Hepatocyte (in vitro differentiated cells): ENCODE measurements at places on chromosomes 5 and 9. TPM values are rescaled to one million over a fixed set of nuclear protein-coding genes. Genes with fewer than 3 reads are reported as not detected.

DNA sequence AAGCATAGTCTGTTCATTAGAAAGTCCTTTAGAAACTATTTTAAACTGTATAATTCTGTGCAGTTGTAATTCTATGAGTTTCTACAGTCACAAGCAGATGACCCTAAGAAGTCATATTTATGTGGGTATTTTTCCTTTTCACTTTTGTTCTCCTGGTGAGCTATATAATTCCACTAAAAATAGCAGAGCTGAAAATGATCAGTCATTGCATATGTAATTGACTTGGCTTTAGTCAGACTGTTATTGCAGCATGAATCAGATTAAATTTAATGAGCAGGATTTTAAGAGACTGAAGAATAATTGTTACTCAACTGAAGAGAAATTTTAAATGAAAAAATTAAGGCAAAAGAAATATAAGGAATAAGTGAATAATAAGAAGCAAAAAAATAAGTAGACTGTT, 108.5 kb downstream of the MTREX start:
- DNase-seq: no peak

DNA sequence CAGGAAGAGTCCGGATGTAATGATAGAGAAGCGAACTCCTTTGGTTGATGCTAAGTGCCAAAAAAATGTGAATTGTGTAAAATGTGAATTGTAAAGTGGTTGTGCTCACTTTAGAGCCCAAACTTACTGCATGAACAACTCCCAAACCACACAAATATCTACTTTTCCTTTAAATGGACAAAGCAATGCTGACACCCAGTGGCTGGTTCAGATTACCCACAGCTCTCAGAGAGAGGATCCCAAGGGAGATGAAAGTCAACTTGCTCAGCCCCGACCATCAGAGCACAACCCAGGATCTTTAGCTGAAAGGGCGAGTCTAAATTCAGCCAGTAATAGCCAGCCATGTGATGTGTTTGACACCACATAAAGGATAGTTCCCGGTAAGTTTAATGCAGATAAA, 133.7 kb downstream of the NMUR2 start:
- peak; percentile 51 for DNase-seq

GRCh38 chr9:84822589-84823233, 153.2 kb downstream of the NTRK2 start:
- DNase-seq: no peak

DNA sequence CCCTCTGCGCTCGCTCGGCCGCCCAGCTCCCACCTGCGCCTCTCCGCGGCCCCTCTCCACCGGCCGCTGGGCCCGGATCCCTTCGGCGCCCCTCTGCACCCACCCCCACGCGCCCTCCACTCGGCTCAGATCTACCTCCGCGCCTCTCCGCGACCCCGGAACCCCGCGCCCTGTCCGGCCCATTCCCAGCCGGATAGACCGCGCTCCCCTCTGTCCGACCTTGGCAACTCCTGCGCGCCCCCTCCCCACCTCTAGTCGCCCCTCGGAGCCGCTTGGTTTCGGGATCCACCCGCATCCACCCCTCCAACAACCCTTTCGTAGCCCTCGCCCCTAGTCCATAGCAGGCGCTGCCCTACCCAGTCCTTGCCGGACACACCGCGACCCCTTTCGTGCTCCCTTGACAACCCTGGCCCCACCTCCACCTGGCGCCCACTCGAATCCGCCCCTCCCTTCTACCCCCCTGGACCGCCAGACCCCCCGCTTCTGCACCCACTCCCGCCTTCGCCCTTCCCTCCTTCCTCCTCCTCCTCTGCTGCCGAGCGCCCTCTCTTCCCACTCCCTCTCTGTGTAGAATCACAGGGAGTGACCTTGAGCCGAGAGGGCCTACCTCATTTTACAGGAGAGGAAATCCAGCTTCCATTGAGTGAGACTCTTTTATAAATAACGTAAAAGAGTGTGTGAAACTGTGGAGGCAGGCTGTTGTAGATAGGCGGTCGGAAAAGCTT, 525 bp upstream of the AK3 start:
- peak; percentile 51 for DNase-seq

- no peak for DNase-seq
Observed at GRCh38 chr9:125995006-125995405, 247.8 kb downstream of the PBX3 start.

DNA sequence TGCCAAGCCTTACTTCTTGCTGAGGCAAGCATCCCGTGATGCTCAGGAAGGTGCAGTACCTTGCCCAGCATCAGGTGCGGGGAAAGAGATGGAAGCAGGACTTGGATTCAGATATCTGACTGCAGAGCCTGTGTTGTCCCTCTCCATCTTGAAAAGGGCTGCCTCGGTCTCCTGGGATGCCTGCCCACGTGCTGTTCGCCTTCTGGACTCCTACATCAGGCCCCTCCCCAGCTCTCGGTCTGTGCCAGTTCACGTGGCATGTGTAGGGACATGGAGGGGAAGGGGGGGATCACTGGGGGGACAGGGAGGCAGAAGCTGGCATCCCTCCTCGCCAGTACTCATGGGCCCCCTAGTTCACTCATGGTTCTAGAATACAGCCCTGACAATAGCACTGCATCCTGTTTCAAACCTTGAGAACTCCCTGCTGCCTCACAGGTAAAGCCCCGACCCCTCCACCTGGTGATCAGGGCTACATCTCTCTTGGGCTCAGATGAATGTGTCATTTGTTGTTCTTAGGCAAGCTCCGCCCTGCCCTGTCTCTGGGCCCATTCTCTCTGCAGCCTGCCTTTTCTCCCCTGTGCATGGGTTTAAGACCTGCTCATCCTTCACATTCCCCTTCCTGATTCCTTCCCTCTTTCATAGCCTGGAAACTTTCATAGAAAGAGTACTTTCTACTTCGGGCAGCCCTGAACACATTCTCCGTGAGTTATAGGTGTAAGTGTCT, 38.9 kb upstream of the SLC25A51 start:
- DNase-seq: no peak

- no peak for DNase-seq
Observed at GRCh38 chr5:107469485-107470294, 201.0 kb downstream of the EFNA5 start.

DNA sequence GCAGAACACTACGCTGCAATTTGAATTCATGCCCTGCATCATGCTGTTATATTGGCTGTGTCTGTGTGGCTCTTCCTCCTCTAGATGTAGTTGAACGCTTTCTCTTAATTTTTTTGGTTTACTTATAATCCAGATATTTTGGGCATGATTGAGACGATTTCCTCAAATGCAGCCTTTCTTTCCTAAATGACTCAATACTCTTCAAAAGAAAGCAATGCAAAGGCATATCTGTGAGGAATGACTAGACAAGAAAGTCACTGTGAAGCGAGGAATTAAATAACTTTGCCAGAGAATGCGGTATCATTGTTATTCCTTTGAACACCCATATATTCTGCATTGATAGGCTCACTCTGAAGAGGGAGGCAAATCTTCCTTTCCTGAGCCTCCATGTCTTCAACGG, 152.8 kb downstream of the YIPF5 start:
- DNase-seq: no peak

GRCh38 chr5:130171699-130172098, 267.4 kb downstream of the CHSY3 start:
- DNase-seq: no peak

DNA sequence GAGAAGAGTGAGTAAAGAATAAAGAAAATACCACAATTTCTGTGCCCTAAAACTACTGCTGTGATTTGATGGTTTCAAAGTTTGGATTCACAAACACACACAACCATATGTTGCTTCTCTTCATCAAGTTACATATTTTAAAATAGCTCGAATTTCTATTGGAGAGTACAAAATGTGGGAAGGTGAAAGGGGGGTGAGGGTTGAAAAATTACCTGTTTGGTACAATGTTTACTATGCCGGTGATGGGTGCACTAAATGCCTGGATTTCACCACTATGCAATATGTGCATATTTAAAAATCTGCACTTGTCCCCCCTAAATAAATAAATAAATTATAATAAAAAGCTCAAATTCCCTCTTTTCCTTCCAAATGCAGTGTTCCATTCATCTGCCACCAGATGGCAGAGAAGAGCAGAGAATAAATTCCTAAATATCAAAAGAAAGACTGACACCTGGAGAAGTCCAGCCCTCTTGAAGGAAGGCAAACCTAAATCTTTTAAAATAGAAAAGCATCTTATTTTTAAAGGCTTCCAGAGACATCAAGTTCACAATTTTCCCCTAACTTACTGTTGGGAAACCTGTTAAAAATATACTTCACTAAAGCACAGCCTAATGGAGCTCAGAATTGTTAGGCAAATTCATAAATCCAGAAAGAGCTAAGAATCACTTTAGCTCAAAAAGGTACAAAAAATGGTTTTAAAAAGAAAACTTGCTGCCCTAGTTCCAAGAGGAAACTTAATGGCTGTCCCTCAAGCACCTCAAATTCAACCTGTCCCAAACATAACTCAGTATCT, 24.8 kb upstream of the HNRNPA0 start:
- DNase-seq: peak; percentile 55

- peak; percentile 40 for DNase-seq
Observed at GRCh38 chr5:33441241-33442177, 744 bp downstream of the TARS1 start.

DNA sequence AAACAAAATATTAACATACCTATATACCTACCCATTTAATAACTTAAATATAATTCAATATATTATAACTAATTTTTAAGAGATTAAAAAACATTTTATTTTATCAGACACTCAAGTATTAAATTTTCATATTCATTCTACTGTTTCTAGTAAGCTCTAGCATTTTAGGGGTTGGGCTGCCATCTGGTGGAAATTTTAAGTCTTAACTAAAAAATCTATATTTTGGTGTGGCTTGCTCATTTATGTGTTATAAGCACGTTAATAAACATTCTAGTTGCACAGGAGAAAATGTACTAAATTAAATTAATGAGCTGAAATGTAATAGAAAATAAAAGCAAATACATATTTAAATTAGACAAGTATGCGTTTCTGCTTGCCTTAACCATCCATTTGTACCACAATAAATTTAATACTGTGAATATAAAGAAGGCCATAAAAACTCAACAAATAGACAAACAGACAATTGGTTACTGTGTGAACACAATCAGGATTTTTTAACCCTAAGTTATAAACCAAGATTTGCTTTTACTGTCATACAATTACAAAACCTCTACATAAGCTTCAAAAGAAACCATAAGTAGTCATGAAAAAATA, 1728.3 kb upstream of the CDH9 start:
- DNase-seq: peak; percentile 59

- DNase-seq: no peak
Observed at GRCh38 chr5:2381070-2381469, 370.4 kb downstream of the IRX2 start.

- no peak for DNase-seq
Observed at GRCh38 chr9:89655990-89656657, 51.3 kb downstream of the GADD45G start.

DNA sequence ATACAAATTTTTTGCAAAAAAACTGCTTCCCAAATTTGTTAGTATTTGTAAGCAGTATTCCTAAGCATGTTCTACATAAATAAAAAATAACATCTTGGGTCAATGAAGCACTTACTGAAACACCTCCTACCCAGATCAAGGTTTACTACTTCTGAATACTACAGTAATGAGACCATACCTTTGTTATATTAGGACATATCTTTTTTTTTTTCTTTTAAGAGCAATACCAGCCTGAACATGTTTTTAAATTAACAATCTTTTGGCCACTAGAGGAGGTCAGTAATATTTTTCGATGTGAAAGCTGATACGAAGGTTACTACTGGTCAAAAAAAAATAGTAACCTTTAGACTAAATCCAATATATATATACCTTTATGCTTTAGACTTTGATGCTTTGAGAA, 72.7 kb downstream of the CERT1 start:
- DNase-seq: no peak

GRCh38 chr5:123460296-123460729, 37.1 kb upstream of the CEP120 start:
- peak; percentile 66 for DNase-seq

The GARNL3 gene
- 9.5 and 16.4 TPM in 2 replicates for polyA plus RNA-seq

The NUP188 gene
- polyA plus RNA-seq: 28.1 and 31.2 TPM in 2 replicates

The C8G gene
- polyA plus RNA-seq: 15.4 and 15.7 TPM in 2 replicates

The SMIM33 gene
- polyA plus RNA-seq: not detected in 2 replicates

The C5orf52 gene
- polyA plus RNA-seq: not detected in 2 replicates

The BAG1 gene
- polyA plus RNA-seq: 78.5 and 99.3 TPM in 2 replicates

The IL13 gene
- not detected in 2 replicates for polyA plus RNA-seq

The SPATA31D4 gene
- polyA plus RNA-seq: not detected in 2 replicates

The SOX30 gene
- polyA plus RNA-seq: 0.44 TPM in 1 of 2 replicates, not detected in the other
